ENCODE measurements at places on chromosomes 12 and 14.

GRCh38 chr14:89952576-89952975, 2.0 kb downstream of the EFCAB11 start:
- no peak for DNase-seq

DNA sequence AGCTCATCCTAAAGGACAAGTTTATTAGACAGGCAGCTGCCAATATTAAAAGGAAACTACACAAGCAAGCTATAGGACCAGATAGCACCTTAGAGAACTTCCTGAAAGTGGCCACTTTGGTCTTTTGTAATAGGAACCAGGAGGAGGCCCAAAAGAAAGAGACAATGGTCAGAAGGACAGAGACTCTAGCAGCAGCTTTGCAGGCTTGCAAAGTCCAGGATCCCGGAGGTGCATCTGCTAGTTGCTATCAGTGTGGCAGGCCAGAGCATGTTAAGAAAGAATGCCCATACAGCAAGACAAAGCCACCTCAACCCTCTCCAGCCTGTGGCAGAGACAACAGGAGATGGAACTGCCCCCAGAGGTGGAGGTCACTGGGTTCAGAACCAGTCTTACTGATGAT, 23.4 kb downstream of the APOBEC1 start:
- DNase-seq = no peak

DNA sequence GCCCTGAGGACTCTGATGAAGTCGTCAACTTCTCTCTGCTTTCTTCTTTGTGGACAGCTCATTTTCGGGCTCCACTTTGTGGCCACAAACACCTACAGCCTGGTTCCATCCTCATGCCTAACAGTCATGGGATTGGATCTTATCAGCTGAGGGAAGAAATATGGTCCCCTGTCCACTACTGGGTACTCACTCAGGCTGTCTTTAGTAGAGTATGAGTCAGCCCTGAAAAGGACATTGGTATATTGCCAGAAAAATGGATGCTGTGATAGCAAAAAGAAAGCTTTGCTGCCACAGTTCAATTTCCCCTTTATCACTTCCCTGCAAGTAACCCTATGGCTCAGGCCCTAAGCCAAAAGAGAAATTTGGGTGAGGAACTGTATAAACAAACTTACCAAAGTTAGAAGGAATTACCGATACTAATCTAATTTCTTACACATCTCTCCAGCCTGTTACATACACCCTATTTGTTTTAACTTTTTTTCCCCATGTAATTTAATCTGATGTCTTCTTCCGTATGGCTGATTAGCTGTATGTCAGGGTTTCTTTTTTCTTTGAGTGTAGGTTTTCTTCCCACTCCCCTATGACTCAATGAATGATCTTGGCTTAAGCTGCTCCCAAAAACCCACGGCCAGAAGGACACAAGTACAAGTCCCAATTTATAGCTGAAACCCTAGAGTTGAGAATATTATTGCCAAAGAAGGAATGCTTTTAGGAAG, 29.1 kb downstream of the MTHFD1 start:
- no peak for DNase-seq

GRCh38 chr14:71426001-71426400, 506.2 kb upstream of the RGS6 start:
- no peak for DNase-seq

GRCh38 chr12:88432531-88433490, 147.5 kb downstream of the KITLG start:
- peak; percentile 22 for DNase-seq

GRCh38 chr12:119613319-119613936, 19.9 kb downstream of the TMEM233 start:
- no peak for DNase-seq
